Renal cortex interstitium (tissue), 15 donors: ENCODE measurements at places on chromosomes 13 and 19. TPM values are rescaled to one million over a fixed set of nuclear protein-coding genes. Genes with fewer than 3 reads are reported as not detected.

- peak; percentile 81 for DNase-seq
These were observed at the start of gene DNAJC15 for GRCh38 chr13:43023289-43023963. TSS of gene DNAJC15 (plus strand) at chr13:43023586. CDS start at chr13:43023627, 41 bp downstream.

- no peak for DNase-seq
These were observed 18.7 kb upstream of the EID2 start for GRCh38 chr19:39558624-39559117.

DNA sequence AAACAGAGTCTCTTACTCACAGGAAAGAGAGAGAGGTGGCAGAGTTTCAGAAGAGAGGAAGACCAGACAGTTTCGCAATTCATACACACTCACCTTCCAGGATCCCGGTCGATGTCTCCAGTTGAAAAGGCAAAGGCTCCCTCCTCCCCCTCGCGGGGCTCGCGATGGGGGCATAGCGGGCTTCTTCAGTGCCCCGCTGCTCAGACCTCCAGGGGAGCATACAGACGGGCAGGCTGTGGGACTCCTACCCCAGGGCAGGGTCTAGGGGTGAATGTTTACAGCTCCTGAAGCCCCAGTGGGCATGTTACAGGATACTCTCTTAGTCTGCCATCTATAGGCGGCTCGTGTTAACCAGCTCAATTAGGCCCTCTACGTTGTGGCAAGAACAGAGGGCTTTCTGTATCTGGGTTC lies 139.2 kb downstream of the SLITRK5 start:
- DNase-seq: no peak

GRCh38 chr19:38263689-38264485 lies 486 bp upstream of the SPINT2 start:
- DNase-seq: no peak

- DNase-seq: no peak
These were observed 47.4 kb downstream of the SMAD9 start for GRCh38 chr13:36872621-36873020.

DNA sequence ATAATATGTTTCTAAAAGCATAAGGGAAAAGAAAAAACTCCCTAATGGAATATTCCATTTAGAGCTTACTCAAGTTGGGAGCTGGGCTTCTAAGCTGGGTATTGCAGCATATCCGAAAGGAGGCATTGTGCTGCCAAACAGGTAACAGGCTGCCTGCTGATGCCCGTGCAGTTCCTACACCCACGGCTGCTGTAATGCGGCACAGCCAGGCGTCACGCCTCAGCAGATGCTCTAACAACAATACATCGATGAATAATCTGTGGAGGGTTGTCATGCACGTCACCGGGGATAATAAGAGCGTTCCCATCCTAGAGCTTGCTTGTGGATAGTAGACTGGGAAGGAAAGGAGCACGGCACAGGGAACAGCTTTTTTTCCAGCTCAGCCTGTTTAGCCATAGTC lies 1582.1 kb upstream of the SLC10A2 start:
- no peak for DNase-seq

- DNase-seq: no peak
These were observed 65.7 kb downstream of the ZNF536 start for GRCh38 chr19:30437869-30438268.

DNA sequence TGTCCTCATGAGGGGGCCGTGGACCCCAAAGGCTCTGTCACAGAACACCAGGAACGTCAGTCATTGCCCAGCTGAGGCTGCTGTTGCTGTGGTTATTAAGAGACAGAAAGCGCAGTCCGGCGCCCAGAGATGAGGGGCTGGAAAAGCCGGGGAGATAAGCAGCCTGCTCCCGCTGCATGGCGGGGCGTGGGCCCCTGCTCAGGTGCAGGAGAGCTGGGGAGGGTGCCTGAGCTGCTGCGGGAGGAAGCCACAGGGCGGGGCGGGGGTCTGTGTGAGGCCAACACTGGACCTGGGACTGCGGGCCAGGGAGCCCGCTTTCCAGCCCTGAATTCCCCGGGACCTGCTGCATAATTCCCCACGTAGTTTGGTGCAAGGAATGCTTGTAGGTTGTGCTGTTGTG lies 11.3 kb downstream of the SOX1 start:
- no peak for DNase-seq

DNA sequence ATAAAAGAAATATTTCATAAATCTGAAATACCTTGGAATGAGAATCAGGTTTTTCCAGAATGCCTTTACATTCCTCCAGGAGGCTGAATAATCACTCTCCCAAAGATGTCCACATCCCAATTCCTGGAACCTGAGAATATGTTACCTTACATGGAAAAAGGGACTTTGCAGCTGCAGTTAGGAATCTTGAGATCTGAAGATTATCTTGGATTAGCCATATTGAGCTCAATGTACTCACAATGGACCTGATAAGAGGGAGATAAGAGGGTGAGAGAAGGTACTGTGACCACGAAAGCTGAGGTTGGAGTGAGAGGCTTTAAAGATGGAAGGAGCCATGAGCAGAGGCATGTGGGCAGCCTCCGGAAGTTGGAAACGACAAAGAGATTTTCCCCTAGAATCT lies 36.8 kb upstream of the MBNL2 start:
- no peak for DNase-seq

- no peak for DNase-seq
These were observed 3.6 kb upstream of the TNFAIP8L1 start for GRCh38 chr19:4635754-4636116.

DNA sequence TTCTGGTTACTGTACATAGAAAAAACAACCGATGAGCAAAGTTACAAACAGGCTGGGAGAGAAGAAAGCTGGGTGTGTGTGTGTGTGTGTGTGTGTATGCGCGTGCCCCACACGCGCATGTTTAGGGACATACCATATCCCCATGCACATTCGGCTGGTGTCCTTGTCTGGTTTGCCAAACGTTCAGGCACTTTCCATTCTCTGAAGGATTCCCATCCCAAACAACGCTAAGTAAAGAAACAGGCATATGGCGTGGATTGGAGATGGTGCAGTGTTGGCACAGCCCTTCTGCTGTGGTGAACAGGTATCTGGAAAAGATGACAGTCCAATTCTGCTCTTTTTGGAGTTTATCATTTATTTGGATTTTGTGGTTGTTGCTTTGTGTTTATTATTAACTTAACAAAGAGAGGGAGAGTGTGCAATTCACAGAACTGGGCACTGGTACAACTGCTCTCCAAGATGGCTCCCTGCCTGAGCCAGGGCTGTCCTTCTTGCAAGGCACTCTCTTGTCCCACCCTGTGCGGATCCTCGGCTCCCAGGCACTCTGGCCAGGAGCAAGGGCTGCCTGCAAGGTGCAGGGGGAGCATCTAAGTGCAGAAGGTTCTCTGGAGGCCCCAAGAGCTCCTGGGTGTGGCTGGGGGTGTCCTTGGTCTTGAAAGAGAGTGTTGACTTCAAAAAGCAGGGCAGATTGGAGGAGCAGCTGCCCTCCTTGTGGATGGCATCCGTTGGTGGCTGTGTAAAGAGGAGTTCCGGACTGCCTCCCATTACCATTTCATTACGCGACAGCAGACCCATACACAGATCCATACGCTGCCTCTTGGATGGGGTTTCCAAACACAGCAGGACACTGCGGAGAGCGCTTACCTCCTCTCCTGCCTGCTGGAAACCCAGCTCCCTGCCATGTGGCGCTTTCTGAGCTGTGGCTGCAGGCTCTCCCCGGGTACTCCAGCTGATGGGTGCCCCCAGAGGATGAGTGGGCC lies 263.1 kb downstream of the ZNF536 start:
- DNase-seq: no peak

DNA sequence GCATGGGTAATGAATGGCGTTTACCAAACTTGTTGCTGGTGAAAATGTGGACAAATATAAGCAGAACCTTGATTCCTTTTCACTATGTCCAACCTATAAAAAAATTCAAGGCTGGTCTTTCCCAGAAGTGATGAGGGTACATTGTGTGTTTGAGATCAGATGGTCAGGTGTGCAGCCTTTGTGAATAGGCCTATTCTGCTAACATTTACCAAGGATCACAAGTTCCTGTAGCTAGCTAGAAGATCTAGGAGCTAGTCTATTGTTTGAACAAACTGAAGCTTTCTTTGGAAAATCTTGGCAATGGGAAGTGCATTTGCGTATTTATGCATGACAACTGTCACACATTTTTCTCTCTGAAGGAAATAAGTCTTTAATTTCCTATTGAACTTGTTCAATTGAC lies 489.6 kb downstream of the KLF5 start:
- no peak for DNase-seq

DNA sequence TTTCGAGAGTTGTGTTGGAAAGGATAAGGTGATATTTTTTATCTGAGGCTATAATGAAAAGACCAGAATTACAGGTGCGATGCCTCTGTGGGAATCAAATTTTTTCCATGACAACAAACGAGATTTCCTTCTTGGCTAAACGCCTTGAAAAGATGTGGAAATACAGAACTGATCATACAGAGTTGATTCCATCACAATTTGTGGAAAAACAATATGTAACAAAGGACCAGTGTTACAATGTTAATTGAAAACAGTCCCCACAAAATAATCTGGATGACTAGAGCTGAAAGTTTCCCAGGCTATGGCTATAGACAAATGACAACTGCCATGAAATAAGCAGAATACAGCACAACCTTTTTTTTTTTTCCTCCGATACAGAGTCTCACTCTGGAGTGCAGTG lies 628.9 kb downstream of the DIAPH3 start:
- DNase-seq: no peak

GRCh38 chr19:48283908-48284307 lies 14.0 kb downstream of the ZNF114 start:
- DNase-seq: no peak

- DNase-seq: no peak
These were observed 11.7 kb upstream of the KL start for GRCh38 chr13:33004511-33004910.

DNA sequence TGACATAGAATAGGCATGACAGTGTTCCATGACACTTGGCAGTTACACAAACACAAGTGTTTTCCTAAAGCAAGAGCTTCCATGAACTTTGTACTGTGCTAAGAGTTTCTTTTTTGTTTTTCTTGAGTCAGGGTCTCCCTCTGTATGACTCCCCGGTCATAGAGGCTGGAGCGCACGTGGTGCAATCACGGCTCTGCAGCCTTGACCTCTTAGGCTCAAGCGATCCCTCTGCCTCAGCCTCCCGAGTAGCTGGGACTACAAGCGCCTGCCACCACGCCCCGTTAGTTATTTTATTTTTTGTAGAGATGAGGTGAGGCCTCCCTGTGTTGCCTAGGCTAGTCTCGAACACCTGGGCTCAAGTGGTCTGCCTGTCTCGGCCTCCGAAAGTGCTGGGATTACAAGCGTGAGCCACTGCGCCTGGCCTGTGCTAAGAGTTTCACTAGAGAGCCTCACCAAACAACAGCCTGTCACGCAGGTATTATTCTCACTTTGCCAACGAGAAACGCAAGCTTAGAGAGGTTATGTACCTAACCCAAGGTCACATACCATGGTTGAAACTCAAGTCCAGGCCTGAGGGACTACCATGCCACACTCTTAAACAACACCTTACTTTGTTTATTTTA lies 355.9 kb downstream of the KLF12 start:
- DNase-seq: no peak

DNA sequence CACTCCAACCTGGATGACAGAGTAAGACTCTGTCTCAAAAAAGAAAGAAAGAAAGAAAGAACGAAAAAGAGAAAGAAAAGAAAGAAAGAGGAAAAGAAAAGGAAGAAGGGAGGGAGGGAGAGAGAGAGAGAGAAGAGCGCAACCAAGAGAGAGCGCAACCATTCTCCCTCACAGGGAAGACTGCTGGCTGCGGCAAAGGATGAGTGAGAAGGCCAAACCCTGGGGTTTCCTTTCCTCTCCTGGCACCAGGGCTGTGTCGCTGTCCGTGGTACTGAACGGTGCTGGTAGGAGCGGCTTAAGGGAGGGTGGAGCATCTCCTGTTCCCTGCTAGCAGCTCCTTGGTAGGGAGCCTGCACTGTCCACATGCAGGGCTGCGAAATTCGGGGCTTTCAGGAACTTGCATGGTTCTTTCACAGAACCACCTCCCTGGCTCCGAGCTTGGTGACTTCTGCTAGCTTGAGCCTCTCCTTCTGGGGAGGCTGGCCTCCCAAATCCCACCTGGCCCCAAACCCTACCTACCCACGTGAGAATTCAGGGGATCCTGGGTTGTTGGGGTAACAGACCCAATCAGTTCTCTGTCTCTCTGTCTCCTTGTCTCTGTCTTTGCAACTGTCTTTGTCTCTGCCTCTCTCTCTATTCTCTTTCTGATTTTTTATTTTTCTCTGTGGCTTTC lies 51.1 kb upstream of the ZNRF4 start:
- peak; percentile 92 for DNase-seq

DNA sequence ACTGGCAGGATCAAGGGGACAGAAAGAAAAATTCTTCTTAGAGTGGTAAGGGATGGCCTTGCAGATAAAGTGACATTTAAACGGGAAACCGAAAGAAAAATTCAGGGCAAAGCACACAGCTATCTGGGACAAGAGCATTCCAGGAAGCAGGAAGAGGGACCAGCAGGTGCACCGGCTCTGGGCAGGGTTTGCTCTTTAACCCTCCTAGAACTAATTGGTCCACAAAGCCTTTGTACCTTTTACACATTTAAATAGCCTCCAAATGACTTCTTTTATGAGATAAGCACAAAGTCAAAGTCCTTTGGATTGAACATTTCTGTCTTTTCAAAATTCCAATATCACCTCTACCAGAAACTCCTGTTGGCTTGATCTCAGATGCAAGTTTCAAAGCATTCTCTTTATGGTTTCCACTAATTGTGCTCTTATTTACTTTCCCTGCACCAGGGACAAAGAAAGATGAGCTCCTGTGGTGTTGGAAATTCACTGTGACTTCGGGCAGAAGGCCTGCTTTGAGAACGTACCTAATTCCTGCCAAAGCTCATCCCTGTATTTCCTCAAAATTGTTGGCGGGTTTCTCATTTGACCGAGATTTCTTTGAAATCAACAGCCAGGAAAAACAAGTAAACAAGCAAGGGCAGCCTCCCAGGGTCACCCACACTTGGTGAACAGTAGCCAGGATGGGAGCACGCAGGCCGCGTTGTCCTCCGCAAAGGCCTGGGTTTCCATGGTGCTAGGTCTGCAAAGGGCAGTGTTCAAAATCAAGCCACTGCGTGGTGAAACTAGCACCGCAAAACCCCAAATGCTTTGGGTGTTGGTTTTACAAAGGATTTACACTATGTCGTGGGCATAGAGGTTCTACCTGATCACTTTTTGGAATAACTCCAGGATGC lies 98.6 kb downstream of the IRS2 start:
- DNase-seq: no peak

UFM1 gene
- polyA plus RNA-seq: 80.4 TPM

SIAH3 gene
- polyA plus RNA-seq: 0.92 TPM

C19orf38 gene
- 2.5 TPM for polyA plus RNA-seq

ADPRHL1 gene
- 5.2 TPM for polyA plus RNA-seq

ZFP82 gene
- polyA plus RNA-seq: 13.3 TPM

PCP2 gene
- 0.83 TPM for polyA plus RNA-seq

DACH1 gene
- polyA plus RNA-seq: 114 TPM

SYNGR4 gene
- polyA plus RNA-seq: 0.70 TPM

NLRP5 gene
- not detected for polyA plus RNA-seq

ZNRF4 gene
- polyA plus RNA-seq: not detected

LYPD5 gene
- polyA plus RNA-seq: 0.30 TPM

CCDC169 gene
- polyA plus RNA-seq: 5.5 TPM
